CD8-positive, alpha-beta memory T cell (primary cell): ENCODE measurements at places on chromosomes 6 and 20. TPM values are rescaled to one million over a fixed set of nuclear protein-coding genes. Genes with fewer than 3 reads are reported as not detected.

Gene GRIK2
- total RNA-seq, result not detected

Gene CDH4
- total RNA-seq, result not detected

Gene OR2H1
- not detected for total RNA-seq

Gene NCOA7
- 62.5 TPM for total RNA-seq

Gene TMEM170B
- total RNA-seq, result 2.6 TPM

Gene MYCT1
- total RNA-seq, result not detected

Gene AFG1L
- total RNA-seq, result 4.4 TPM

Gene GSTA1
- not detected for total RNA-seq

Gene SNHG17
- total RNA-seq, result 216 TPM

Gene BTN1A1
- total RNA-seq, result 0.09 TPM

Gene ARMC2
- 6.7 TPM for total RNA-seq

Gene DLK2
- total RNA-seq, result 1.9 TPM

Gene RCAN2
- 0.48 TPM for total RNA-seq

Gene CALHM4
- not detected for total RNA-seq

Gene SLC23A2
- 20.6 TPM for total RNA-seq

Gene NECAB3
- total RNA-seq, result 20.6 TPM

Gene RSPO3
- total RNA-seq, result not detected

Gene TFAP2D
- not detected for total RNA-seq

Gene FLRT3
- total RNA-seq, result not detected

Gene HCRTR2
- not detected for total RNA-seq

Gene RRP36
- total RNA-seq, result 114 TPM

Gene GNMT
- total RNA-seq, result 0.51 TPM

Gene NNAT
- not detected for total RNA-seq

Gene COX4I2
- not detected for total RNA-seq

Gene VARS1
- 179 TPM for total RNA-seq

Gene SLC18B1
- total RNA-seq, result 7.3 TPM

Gene EPPIN
- total RNA-seq, result not detected

Gene POLR1C
- 124 TPM for total RNA-seq

Gene CLDN20
- total RNA-seq, result not detected

Gene MUCL3
- total RNA-seq, result not detected

Gene NANP
- 6.2 TPM for total RNA-seq

Gene DNAAF9
- 2.2 TPM for total RNA-seq

Gene RXRB
- total RNA-seq, result 47.1 TPM

Gene OR2J3
- not detected for total RNA-seq

Gene PCED1A
- total RNA-seq, result 30.8 TPM

Gene SYTL3
- total RNA-seq, result 96.6 TPM

Gene CST4
- total RNA-seq, result not detected

Gene TBXT
- not detected for total RNA-seq

Gene VGLL2
- total RNA-seq, result not detected

Gene ALDH8A1
- total RNA-seq, result 0.82 TPM

Gene NT5E
- total RNA-seq, result 15.4 TPM
